ENCODE measurements at places on chromosomes 4 and X.

GRCh38 chrX:134545510-134545909, 85.5 kb downstream of the HPRT1 start:
- DNase-seq, result no peak

DNA sequence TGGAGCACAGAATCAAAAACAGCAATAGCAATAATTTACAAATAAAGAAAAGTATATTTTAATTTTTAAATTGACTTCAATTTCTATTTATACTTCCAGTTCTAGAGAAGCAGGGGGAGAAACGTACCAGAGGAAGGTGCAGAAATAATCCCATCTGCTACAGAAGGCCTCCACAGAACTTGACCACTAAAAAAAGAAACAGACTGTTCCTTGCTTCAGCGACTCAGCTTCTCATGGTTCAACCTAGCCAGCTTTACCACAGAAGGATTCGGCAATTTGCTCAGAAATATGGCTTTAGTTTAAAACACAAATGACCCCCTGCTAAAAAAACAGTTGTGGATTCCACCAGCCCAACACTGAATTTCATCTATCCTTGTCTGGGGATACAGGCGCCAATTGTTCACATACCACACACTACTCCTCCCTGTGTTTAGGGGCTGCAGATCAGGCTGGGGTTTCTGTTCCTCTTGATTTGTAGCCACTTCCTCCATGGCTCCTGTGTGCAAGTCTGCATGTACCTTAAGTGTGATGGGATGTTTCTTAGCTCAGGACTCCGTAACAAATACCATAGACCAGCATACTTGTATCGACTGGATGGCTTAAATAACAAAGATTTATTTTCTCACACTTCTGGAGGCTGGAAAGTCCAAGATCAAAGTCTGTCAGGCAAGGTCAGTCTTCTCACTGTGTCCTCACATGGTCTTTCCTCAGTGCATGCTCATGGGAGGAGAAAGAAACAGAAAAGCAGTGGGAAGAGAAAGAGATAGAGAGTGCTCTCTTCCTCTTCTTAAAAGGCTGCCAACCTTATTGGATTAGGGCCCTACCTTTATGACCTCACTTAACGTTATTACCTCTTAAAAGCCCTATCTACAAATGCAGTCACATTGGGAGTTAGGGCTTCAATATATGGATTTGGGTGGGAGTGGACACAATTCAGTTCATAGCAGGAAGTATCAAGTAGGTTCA, 79.1 kb downstream of the AMOT start:
- no peak for DNase-seq

DNA sequence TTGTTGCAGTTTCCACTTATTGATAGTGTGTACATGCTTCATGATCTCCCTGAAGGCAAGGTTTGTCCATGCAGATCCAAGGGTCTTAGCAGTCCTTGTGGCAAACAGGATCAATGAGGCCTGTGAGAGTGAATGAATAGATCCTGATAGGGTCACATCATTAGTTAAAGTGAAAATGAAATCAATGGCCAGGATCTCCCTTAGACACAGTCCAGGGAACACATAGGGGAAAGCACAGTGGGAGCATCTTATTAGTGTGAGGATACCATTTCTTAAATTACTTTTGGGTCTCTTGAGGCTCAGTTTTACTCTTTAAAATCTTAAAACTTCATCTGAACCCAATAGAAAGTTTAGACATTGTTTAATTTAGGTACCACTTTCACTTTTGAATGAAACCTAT, 59.3 kb downstream of the ARHGAP6 start:
- DNase-seq, result no peak

- DNase-seq, result no peak
These were observed 29.2 kb downstream of the EFHC2 start for GRCh38 chrX:44314259-44314734.

GRCh38 chr4:150289881-150290280, 211.6 kb downstream of the DCLK2 start:
- DNase-seq, result no peak

GRCh38 chr4:184795214-184795844, 30.4 kb downstream of the ACSL1 start:
- no peak for DNase-seq

- no peak for DNase-seq
These were observed 37.8 kb upstream of the ZNF81 start for GRCh38 chrX:47798861-47799260.

- peak; percentile 3 for DNase-seq
These were observed 39.9 kb downstream of the FAM149A start for GRCh38 chr4:186144198-186144945.

DNA sequence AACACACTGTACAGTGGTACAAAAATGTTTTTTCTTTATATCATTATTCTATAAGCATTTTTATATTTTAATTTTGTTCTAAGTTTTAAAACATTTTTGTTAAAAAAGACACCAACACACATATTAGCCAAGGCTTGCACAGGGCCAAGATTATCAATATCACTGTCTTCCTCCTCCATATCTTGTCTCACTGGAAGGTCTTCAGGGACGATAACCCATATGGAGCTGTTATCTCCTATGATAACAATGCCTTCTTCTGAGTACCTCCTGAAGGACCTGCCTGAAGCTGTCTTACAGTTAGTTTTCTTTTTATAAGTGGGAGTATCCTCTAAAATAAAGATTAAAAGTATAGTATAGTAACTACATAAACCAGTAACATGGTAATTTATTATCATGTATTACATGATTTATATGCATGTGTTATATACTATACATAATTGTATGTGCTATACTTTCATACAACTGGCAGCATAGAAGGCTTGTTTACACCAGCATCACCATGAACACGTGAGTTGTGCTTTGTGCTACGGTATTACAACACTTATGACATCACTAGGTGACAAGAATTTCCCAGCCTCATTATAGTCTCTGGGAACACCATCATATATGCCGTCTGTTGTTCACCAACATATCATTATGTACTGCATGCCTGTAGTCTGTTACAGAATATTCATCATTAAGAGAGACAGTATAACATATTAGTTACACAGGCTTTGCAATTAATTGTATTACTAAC, 90.7 kb downstream of the WDFY3 start:
- DNase-seq, result no peak

- DNase-seq, result no peak
These were observed at the start of gene NHSL2 for GRCh38 chrX:71910643-71910985. NHSL2 (plus strand) TSS chrX:71910845.

DNA sequence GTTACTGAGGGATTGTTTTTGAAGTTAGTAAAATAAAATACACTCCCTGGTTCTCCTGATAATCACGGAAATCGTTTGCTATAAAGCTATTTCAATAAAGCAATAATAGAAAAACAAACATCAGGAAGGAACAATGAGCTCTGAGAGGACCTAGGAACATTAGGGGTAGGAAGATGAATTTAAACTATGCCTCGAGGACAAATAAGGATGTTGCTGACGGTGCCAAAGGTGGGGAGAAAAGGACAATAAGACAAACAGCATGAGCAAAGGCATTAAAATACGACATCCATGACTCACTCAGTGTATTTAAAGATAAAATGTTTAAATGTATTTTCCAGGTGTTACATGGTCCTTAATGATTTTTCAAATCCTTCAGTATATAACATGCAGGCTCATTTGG, 110.3 kb downstream of the MTNR1A start:
- DNase-seq, result no peak

DNA sequence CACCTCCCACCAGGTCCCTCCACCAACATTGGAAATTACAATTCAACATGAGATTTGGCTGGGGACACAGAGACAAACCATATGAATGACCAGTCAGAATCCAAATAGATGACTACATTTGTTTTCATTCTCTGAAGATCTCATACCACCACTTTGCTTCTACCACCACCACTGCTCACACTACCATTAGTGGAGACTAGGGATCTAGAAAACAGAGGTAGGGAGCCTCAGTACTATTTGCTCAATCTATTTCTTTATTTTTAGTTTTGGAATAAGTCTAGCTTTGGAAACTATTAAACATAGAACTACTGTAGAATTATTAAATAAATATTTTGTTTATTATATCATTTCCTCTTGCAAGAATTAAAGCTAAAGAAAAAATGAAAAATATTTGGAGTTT, 727.9 kb downstream of the CCSER1 start:
- DNase-seq, result no peak

GRCh38 chrX:6067600-6067999, 161.1 kb downstream of the NLGN4X start:
- DNase-seq, result no peak

GRCh38 chr4:72679666-72680065, 110.6 kb upstream of the ADAMTS3 start:
- no peak for DNase-seq

GRCh38 chr4:134200811-134201215, 776 bp downstream of the PABPC4L start:
- DNase-seq, result no peak

GRCh38 chrX:69179380-69179911, 14.2 kb upstream of the PJA1 start:
- DNase-seq, result no peak

- DNase-seq, result no peak
These were observed 3.9 kb downstream of the FABP2 start for GRCh38 chr4:119317990-119318389.

DNA sequence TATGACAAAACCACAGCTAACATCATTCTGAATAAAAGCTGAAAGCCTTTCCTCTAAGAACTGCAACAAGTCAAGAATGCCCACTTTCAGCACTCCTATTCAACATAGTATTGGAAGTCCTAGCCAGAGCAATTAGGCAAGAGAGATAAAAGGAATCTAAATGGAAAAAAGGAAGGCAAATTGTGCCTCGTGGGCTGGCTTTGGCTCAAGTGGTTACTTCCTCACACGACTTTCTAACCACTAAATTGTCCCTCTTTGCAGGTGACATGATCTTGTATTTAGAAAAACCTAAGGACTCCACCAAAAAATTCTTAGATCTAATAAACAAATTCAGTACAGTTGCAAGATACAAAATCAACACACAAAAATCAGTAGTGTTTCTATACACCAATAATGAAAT, 57.2 kb downstream of the SCML2 start:
- no peak for DNase-seq

GRCh38 chr4:135269125-135269890, 1067.7 kb upstream of the PABPC4L start:
- DNase-seq, result no peak

DNA sequence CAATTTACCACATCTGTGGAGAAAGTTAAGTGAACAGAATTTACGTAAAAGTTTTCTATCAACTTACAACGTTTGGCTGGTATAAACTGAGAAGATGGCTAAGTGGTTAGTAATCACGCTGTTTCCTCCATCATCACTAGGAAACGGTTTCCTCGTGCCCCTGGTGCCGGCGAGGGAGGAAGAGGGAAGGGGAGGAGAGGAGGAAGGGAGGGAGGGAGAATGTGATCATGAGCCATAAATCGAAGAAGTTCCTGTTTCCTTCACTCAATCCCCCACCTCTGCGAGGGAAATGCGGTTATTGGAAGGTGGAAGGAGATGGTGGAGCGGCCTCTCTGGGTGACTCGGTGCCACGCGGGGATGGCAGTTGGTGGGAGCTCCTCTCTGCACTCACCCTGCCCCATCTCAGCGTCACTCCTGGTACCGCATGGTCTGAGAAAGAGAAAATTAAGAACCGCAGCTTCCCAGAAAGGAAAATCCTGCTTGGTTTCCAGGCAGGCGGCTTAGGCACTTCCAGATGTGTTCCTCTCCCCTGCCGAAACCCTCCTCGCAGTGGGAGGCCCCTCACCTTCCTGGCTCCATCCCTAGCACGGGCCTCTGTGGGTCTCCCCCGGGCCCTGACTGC, 216.8 kb downstream of the AFAP1 start:
- no peak for DNase-seq

- no peak for DNase-seq
These were observed at the start of gene DLG3 for GRCh38 chrX:70444326-70444945. DLG3 (plus strand) TSS chrX:70444835; CDS start chrX:70445202, 367 bp downstream.

DNA sequence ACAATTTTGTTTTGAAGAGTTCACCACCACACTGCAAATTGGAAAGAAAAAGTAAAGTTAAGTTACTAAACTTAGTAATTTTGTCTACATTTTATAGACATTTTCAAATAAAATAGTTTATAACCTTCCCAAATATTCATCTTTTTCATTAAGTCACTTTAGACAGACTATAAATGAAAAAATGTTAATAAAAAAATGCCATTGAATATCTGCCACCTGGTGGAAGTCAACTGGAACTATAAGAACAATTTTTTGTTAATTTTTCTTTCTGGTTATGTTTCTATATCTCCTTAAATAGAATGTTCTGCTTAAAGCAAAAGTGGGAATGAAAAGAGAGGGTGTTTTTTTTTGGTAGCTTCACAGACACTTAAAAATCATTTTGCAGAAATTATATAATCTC, 534.4 kb upstream of the PCDH10 start:
- no peak for DNase-seq

- DNase-seq, result peak; percentile 55
These were observed 38.9 kb upstream of the MAMLD1 start for GRCh38 chrX:150324035-150324728.

DNA sequence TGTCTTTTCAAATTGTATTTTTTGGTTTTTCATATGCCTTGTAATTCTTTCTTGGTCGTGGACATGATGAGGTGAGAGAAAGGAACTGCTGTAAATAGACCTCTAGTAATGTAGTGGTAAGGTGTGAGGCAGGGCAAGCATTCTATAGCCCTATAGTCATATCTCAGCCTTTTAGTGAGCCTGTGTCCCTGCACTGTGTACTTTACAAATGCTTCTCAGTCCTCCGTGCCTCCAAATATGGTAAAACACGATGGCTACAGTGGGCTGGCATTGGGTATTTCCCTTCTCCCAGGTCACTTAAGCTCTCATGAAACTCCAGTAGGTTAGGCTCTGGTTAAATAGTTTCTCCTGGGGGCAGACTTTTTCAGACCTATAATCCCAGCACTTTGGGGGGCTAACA, 57.9 kb upstream of the PLS3 start:
- DNase-seq, result no peak

Data from fibroblast of skin of left biceps (primary cell).